ENCODE measurements at places on chromosomes 4 and X.
A peak's percentile ranks its signal among the peaks of the same experiment; 100 is the strongest.

- ATAC-seq: no peak
These were observed 7.1 kb upstream of the HOPX start for GRCh38 chr4:56688094-56688647.

DNA sequence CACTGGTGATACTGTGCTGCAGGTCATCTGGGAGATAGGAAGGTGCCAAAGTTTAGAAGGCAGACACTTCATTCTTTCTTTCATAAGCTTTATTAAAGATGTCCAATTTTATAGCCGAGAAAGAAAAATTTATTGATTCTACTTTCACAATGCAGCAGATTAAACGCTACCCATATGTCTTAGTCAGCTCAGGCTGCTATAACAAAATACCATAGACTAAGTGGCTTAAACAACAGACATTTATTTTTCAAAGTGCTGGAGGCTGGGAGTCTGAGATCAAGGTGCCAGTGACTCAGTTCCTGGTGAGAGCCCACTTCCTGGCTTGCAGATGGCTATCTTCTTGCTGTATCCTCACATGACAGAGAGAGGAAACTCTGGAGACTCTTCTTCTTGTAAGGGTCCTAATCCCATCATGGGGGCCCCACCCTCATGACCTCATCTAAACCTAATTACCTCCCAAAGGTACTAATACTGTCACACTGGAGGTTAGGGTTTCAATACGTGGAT, 33.4 kb upstream of the KLHL34 start:
- no peak for ATAC-seq

DNA sequence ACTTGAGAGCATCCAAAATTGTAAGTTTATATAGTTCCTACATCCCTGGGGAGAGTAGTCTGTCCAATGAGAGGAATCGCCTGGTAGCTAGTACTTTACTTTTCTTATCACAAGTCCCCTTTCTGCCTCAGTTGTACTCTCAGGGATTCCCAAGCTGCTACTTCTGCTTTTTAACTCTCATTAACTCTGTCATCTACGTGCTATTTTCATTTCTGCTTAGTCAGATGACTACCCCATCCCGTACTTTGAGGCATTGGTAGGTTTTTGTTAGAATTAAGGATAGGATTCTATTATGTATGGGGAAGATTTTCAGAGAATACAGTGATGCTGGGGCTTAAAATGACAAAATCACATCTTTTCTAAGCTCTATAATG, 24.7 kb downstream of the RBPJ start:
- no peak for ATAC-seq

DNA sequence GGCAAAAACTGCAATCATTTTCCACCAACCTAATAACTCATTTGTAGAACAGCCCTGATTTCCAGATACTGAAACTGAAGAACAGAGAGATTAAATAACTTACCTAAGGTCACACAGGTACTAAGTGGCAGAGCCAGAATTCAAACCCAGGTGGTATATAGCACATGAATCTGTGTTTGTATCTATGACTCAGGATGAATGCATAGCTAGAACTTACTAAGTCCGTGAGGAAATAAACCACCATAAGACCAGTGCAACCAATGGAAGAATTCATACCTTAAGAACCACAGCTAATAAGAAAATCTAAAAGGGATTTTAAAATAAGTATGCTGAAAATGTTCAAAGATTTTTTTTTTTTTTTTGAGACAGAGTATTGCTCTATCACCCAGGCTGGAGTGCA, 1.5 kb upstream of the PLAC1 start:
- peak; percentile 35 for ATAC-seq

GRCh38 chrX:49282647-49283011, 13.0 kb downstream of the PPP1R3F start:
- ATAC-seq: no peak

- no peak for ATAC-seq
These were observed 687.3 kb upstream of the ACTRT1 start for GRCh38 chrX:128739539-128739938.

DNA sequence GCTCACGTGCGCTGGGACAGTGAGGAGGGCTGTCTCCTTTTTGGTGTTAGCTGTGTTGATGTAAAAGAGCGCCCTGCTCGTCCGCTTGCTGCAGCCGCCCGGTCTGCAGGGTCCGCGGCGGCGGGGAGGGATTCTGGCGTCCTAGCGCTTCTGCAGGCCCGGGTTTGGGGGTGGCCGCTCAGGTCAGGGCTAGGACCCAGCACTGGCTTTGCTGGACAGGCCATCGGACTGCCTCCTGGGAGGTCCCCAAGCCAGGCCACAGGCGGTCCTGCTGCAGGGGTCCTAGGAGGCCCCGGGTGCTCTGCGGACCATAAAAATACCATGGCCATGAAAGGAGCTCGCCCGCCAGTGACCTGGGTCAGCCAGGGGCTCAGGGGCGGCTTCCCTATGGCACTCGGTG, 308.7 kb downstream of the DCTD start:
- no peak for ATAC-seq

DNA sequence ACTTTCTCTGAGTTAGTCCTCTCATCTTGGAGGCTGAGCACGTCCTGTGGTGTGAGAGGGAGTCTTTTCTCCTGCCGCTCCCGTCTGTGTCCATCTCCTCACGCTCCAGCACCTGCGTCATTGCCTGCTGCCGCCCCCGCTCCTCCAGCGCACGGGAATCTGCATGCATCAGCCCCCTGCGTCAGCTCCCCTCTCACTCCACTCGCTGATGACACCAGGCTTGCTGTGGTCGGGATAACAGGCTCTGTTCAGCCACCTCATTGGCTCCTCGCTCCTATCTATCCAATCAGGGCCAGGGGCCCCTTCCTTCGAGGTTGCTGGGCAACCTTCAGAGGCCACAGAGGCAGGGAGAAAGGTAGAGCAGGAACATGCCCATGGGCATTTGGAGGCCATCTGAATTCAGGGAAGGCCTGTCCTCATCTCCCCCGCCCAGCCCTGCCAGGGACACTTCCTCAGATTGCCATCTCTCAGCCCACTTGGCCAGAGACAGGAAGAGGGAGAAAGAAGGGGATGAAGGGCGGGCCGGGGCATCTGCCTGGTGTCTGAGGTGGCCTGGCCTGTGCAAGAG, 9.3 kb downstream of the ZNF185 start:
- no peak for ATAC-seq

DNA sequence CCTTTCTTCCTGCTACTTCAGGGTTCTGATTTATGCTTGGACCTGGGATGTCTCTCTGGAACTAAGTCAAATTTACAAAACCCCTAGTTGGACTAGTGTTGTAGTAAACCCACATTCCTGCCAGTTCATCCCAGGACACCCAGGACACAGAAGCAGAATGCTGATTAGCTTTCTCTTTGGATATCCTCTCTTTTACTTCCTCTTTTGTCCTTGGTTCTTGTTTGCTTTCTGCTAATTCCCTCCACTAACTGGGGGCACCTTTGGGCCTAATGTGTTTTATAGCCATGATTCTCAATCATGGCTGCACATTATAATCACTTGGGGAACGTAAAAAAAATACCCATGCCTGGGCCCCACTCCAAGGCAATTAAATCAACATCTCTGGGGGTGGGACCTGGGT, 42.5 kb downstream of the LANCL3 start:
- ATAC-seq: no peak

- no peak for ATAC-seq
These were observed 149.0 kb downstream of the MID1 start for GRCh38 chrX:10471418-10471817.

- no peak for ATAC-seq
These were observed 1.7 kb downstream of the MUC7 start for GRCh38 chr4:70473679-70474078.

DNA sequence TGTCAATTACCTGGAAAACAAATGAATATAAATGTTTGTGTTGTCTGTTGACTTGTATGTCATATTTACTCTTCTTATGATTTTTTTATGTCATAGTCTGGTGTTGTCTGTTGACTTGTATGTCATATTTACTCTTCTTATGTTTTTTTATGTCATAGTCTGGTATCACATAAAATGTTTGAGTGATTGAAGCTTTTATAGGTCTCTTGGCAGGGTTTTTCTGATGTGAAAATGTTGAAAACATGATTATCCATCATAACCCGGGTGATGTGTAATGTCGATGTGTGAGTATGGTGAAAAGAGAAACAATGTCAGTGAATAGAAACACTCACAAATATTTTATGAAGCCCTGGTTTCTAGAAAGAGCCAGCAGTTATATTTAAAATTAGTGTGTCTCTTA, 335.7 kb downstream of the BMPR1B start:
- ATAC-seq: no peak

GRCh38 chrX:118901991-118902390, 72.4 kb upstream of the LONRF3 start:
- no peak for ATAC-seq

DNA sequence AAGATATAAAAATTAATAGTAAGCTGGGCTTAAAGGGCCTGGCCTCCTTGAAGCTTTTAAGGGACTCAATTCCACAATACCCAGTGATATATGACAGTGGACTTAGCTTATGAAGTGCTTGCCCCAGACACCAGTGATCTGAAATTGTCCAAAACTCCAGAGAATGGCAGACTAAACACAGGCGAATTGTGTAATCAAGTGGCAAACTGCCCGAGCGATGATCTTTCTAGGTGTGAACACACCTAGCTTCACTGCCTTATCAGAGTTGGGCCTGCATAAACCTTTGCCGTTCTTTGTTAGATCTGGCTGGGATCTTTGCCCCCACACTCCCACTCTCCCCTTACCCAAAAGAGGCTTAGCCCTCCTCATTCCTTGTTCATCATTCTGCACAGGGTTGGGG, 62.5 kb upstream of the SH3RF1 start:
- no peak for ATAC-seq

- no peak for ATAC-seq
These were observed 205.0 kb upstream of the TECRL start for GRCh38 chr4:64614276-64614675.

DNA sequence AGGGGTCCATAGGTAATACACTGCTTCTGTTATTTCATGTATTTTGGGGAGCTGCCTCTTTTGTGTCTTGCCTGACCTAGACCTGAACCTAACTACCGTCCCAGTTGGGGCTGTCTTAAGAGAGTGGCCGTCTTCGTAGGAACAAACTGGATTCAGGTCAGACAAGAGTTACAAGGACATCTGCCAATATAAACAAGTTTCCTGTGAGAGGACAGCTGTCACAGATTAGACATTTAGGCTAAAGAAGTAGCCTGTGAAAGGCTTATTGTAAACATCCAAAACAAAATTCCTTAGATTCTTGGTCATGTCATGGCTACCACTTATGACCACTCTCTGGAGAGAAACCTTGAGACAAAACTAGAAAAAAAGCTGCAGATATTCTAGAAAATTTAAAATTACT, 797.6 kb upstream of the AADAT start:
- ATAC-seq: no peak

DNA sequence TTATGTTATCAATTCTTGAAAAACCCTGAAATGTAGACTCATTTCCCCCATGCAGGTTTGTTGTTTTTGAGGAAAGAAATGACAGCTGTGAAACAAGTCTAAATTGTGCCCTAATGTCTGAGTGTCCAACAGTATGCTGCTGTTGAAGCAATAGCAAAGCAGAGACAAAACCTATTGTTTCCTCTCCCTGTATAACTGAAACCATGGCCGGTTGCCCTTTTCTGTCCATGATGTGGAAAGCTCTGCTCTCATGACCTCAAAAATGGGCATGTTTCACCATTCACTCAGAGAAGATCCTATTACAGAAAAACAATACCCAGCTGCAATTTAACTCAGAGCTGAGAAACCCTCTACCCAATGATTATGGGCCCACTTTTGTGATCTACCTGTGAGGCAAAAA, 312.6 kb upstream of the FTHL17 start:
- ATAC-seq: no peak

- ATAC-seq: no peak
These were observed 228.9 kb upstream of the TTC29 start for GRCh38 chr4:147174591-147174990.

DNA sequence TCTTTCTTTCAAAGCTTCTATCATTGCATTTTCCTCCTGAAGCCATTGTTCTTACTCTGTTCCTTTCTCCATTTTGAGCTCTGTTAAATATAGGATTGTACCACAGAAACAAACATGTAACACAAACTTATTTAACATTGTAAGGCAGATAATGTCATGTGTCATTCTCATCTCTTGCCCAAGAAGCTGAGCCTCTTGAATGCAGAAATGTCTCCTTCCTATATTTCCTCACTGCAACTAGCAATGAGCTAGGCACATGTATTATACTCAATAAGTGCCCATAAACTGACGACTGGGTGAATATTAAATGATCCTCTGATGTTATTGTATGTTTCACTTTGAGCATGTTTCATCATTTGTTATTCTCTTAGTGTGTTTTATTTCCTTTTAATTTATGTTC, 56.7 kb upstream of the SLC7A11 start:
- ATAC-seq: no peak

DNA sequence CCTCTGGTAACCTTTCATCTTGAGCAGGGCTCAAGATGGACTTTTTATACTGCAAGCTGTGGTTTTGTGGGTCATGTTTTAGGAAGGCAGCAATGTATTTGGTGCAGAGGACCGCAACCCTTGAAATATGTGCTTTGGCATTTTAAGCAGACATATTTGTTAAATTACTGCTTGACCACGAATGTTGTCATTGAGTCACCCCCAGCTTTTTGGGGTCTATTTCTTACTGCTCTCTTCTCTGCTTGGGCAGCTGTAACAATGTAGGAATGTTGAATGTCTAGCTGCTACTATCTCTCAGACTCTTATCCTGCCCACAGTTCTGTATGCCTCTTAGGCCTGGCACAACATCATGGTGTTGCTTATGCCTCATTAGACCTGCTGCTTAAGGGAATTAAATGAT, 6.0 kb downstream of the RBPJ start:
- ATAC-seq: no peak

DNA sequence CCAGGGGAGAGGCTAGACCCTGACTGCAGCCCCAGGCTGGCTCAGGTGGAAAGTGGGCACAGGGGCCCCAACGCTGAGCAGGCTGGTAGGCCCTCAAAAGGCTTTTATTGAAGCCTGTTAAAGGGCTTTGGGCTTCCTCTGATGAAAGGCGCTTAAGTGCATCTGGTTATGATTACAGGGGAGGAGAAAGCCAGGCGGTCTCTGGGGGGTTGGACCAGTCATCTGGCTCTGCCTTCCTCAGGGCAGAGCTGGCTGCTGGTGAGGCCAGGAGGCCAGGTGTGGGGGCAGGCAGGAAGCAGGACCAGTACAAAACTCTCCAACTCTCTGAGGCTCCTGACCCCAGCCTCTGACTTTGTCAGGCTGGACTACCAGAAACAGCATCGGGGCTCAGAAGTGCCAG, 68.8 kb upstream of the BCOR start:
- no peak for ATAC-seq

DNA sequence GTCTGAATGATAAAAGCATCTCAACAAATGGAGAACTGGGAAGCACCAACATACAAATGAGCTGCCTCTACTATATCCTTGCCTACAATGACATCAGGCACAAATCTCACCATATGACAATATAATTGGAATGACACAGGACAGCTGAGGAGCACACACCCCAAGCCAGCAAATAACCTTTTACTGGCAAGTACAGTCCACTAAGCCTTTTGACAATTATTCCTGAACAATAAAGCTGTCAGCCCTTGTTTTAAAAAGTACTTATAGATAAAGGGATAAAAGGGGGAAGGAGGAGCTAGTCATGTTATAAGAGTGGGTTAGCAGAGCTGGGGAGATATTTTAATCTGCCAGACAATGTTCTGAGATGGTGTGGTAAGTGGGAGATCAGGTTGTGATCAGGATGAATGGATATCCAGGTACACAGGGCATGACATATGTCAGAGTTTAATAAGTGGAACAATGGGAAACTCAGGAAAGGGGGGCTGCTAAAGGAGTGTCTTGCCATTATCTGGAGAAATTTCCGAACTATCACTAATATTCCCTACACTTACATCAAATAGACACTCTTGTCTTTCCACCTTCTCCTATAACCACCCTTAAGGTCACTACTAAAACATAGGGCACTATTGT, 127.6 kb downstream of the GPC3 start:
- ATAC-seq: no peak
